ENCODE measurements at places on chromosomes 12 and 14. TPM values are rescaled to one million over a fixed set of nuclear protein-coding genes. Genes with fewer than 3 reads are reported as not detected.

GRCh38 chr12:100345020-100345767 lies 11.7 kb upstream of the SLC17A8 start:
- DNase-seq, result no peak

DNA sequence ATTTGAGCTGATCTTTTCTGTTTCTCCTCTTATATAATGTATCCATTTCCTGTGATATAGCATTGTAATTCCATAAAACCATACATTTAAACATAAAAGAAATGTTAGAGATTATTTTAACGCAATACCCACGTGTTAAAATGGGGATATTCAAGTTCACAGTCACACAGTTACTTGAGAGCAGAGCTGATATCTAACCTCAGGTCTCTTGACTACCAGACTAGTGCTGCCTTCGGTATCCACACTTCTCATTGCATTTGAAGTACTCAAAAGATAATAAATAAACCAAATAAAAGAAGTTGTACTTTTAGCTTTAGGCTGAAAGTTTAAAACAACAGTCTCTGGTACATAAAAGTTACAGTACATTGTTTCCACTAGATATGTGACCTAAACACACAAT lies 2.9 kb downstream of the CLECL1 start:
- no peak for DNase-seq

DNA sequence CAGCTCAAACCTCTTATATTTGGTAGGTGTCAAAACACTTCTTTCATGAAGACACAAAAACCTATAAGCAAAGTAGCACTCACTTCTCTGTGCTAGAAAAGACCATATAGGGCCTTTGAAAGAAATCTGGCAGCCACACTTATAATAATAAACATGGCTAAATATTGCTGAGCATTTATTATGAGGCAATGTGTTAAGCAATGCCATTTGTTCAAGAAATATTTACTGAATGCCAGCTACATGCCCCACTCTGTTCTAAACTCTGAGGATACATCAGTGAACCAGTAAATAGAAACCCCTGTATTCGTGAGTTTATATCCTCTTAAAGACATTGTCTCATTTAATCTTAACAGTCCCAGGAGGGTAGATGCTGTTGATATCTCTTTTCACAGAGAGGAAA lies 52.0 kb downstream of the RNFT2 start:
- no peak for DNase-seq

DNA sequence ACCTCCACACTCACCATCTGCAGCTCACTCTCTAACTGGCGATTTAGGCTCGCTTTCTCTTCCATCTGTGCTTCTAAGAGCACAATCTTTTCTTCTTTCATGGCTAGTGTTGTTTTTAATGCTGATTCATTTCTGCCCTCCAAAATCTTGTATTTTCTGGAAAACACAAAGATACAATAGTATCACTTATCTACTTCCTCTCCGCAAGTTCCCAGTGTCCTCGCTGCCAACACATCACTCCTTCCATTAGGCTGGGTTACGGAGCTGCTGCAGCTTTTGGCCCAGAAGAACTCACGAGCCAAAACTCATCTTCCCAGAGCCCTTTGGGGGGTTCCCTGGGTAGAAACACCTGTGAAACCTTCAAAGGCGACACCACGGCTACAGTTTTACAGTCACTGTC lies 63.8 kb upstream of the GPR68 start:
- DNase-seq, result no peak

- DNase-seq, result no peak
Observed at GRCh38 chr12:2283916-2284315, 231.1 kb downstream of the CACNA1C start.

DNA sequence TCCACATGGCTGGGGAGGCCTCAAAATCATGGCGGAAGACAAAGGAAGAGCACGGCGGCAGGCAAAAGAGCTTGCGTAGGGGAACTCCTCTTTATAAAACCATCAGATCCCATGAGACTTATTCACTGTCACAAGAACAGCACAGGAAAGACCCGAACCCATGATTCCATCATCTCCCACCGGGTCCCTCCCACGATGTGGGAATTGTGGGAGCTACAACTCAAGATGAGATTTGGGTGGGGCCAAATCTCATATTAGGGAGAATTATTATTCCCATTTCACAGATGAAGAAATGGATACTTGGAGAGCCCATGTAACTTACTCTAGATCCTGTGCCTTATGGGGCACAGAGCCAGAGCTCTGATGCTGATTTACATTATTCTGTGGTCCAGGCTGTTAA lies 322.6 kb downstream of the PCNX1 start:
- DNase-seq, result no peak

GRCh38 chr14:100765991-100766390 lies 39.3 kb downstream of the DLK1 start:
- DNase-seq, result no peak

DNA sequence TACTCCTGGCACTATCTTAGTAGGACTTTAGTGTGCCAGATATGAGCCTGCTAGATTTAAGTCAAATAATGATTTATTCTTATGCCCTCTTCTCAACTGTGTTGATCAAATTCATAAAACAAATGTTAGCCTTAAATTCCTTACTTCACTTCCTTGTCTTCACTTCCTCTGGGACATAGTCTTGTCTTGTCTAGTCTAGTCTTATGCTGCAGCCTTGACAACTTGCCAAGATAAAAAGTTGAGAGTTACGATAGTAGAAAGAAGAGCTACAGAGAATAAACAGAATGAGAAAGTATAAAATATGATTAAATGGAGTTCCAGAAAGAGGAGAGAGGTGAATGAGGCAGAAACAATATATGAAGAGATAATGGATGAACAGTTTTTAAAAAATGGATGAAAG lies 378.1 kb downstream of the DAD1 start:
- no peak for DNase-seq

GRCh38 chr12:115936997-115937916 lies 340.2 kb downstream of the MED13L start:
- no peak for DNase-seq

DNA sequence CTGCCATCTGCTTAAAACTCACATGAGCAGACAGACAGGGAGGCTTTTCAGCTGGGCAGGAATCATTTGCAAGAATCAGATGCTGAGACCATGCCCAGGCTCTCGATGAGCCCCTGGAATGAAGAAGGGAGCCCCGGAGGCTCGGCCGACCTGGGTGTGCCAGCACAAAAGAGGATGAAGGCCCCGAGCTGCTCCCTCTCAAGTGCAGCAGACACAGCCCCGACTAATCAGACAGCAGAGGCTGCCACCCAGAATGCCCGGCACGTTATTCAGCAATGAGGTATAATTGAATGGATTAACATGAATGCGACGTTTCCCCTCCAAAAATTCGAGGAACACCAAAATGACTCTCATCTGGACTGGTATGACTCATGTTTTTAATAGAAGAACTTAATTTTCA lies 58.9 kb downstream of the BCL11B start:
- DNase-seq, result peak; percentile 55

GRCh38 chr14:22897357-22897756 lies 14.3 kb downstream of the REM2 start:
- no peak for DNase-seq

DNA sequence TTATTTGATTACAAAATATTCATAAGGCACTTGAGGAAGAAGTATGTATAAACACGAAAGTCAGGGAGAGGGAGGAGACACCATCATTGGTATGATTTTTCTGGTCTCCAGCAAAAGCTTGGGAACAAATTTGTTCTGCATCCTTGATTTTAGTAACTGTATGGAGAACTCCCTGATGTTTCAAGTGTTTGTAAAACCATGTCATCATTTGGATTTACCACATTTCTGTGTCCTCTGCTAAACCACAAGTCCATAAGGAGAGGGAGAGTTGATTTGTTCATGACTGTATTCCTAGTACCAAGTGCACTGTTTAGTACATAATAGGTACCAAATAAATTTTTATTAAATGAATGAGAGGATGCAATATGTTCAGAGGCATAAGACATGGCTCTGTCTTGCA lies 181.1 kb downstream of the BTG1 start:
- no peak for DNase-seq

- no peak for DNase-seq
Observed at GRCh38 chr12:122747224-122748135, 5.1 kb upstream of the DENR start.

- DNase-seq, result no peak
Observed at GRCh38 chr14:92688434-92689375, 59.7 kb downstream of the LGMN start.

GLT1D1 gene
- total RNA-seq, result 0.18 TPM

CNOT2 gene
- total RNA-seq, result 60.4 TPM

TMEM229B gene
- 4.9 TPM for total RNA-seq

ASB2 gene
- 9.8 TPM for total RNA-seq

SERPINA3 gene
- total RNA-seq, result 1.9 TPM

SALL2 gene
- total RNA-seq, result 1.4 TPM

PLA2G1B gene
- total RNA-seq, result 0.79 TPM

TPPP2 gene
- not detected for total RNA-seq

Data from activated T-cell treated with anti-CD3 and anti-CD28 coated beads, Interleukin-2, amount 50 U/mL, for 4 hours (primary cell).